ENCODE measurements at places on chromosomes 3 and 15.

- peak; percentile 94 for DNase-seq
These were observed at the start of gene MEX3B for GRCh38 chr15:82045892-82046665. TSS of gene MEX3B (minus strand) at chr15:82046018. CDS start at chr15:82045705, 313 bp downstream.

GRCh38 chr3:33315826-33316225 lies 38.6 kb downstream of the FBXL2 start:
- no peak for DNase-seq

- peak; percentile 74 for DNase-seq
These were observed 578 bp downstream of the LACTB start for GRCh38 chr15:63122002-63122875.

- no peak for DNase-seq
These were observed 136.8 kb downstream of the SNRPN start for GRCh38 chr15:25091421-25092158.

- no peak for DNase-seq
These were observed 12.9 kb downstream of the GPR87 start for GRCh38 chr3:151303751-151304150.

GRCh38 chr3:167918008-167918596 lies 177.6 kb downstream of the GOLIM4 start:
- DNase-seq, result no peak

DNA sequence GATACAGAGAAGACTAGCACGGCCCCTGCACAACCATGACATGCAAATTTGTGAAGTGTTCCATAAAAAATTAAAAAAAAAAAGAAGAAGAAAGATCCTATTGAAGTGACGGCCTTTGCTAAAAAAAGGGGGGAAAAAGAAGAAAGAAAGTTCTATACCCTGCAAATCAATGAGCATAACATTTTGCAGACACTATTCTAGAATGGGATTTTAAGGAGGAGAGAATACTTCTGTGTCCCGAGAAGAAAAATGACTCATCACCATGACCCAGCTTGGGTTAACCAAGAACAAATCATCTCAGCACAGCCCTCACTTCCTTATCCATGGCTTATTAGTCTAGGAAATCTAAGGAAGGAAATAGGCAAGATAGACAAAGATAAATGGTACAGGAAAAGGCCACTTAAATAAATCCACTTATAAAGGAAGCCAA lies 7.4 kb upstream of the SH3BP5 start:
- no peak for DNase-seq

DNA sequence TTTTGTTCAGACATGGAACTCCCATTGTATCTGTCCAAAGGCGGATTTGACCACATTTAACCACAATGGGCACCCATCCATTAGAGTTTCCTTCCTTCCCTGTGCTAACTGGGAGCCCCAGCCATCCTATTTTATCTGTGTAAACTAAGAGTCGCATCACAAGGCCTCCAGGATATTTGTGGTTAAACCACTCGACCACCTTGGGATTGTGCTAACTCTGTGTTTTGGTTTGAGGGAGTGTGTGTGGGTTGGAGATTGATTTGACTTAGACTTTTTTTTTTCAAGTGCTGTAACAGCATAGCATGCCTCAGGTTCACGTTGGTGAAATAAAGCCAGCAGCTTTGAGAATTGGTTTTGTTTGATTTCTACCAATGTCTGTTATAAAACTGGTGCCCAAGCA lies 100.4 kb upstream of the TP63 start:
- no peak for DNase-seq

GRCh38 chr15:74202452-74203401 lies at the start of gene STRA6:
TSS of gene STRA6 (minus strand) at chr15:74202787. CDS start at chr15:74202267, 520 bp downstream.
- DNase-seq, result no peak

GRCh38 chr15:49905221-49905620 lies 213.8 kb downstream of the ATP8B4 start:
- DNase-seq, result no peak

- no peak for DNase-seq
These were observed 818.2 kb upstream of the LMCD1 start for GRCh38 chr3:7683426-7683825.

DNA sequence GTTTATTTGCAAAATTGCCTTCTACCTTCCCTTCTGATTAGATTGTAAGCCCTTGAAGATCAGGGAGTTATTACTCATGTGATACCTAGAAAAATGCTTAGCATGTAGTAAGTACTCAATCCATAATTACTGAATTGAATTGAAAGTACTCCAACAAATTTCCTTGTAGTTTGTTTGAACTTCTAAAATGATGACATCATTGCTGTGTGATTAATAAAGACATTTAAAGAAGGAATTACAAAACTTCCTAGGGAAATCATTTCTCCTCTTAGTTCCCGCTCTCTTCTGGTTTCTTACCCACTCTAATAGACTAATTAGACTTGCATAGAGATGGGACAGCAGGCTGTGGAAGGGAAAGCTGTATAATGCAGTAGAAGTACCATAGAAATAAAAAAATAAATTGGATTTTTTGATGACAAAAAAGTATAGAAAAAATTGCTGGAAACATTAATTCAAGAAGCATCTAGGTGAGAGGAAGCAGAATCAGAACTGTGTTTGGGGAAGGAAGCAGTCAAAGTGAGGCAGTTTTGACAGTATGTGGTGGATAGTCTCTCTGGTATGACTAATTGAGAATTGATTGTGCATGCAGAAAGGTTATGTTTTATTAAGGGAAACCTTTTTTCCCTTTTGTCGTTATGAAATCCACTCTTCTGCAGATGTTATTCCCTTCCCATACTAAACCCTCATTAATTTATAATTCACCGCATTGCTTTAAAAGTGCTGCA lies 93.0 kb downstream of the ALCAM start:
- no peak for DNase-seq

DNA sequence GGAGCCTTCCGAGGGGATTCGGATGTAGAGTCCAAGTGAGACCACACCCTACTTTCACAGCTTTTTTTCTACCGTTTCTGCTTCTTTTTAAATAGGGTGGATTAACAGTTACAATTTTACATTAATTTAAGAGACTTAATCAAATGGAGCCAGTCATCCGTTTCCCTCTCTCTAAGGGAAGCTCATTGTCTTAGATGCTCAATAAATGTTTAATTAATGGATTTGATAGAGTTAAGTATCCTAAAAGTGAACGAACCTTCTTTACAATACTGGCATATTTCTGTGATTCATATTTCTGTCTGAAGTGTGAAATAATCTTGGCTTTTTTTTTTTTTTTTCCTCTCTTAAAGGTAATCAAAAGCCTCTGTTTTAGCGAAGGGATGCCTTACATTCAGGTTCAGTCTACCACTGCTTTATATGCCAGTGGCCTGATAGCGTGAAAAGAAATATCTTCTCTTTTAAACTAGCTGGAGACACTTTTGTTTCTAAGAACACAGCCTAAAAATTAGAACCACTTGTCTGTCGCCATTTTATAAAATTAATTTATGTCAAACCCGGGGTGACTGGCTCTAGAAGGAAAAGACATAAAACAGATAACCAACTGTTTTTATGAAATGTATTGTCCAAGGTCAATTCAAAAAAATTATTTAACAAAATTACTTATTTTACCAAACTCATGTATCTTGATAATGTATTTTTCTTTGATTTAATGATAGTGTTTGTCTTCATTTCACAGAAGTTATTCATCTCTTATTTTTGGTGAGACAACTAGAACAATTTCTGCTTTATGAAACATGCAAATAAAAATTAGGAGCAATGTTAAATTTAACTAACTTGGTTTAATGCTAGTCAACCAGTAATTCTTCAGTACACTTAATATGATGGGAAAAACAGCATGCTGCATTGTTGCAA lies 2.5 kb upstream of the CTNNB1 start:
- no peak for DNase-seq

- no peak for DNase-seq
These were observed 106.1 kb upstream of the HES1 start for GRCh38 chr3:194029846-194030245.

DNA sequence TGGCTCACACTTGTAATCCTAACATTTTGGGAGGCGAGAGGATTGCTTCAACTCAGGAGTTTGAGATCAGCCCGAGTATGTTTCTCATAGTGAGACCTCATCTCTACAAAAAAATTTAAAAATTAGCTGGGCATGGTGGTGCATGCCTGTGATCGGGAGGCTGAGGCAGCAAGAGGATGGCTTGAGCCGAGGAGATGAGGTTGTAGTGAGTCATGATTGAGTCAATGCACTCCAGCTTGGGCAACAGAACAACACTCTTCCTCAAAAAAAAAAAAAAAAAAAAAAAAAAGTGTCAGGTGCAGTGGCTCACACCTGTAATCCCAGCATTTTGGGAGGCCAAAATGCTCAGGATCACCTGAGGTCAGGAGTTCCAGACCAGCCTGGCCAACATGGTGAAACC lies 2.4 kb downstream of the RPL39L start:
- DNase-seq, result no peak

DNA sequence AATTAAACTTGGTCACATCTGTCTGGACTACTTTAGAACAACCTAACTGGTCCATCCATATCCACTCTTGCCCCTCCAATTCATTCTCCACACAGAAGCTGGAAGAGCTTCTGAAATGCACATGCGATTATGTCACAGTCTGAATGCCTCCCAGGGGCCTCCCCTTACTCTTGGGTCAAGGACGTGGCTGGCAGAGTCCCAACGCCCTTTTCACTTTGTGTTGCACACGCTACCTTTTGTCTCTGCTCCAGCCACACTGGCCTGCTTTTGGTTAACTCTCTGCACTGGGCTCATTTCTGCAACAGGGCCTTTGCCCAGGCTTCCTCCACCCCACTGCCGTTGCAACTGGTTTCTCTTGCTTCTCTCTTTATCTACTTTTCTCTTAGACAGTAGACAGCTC lies 245.2 kb downstream of the IL20RB start:
- no peak for DNase-seq

DNA sequence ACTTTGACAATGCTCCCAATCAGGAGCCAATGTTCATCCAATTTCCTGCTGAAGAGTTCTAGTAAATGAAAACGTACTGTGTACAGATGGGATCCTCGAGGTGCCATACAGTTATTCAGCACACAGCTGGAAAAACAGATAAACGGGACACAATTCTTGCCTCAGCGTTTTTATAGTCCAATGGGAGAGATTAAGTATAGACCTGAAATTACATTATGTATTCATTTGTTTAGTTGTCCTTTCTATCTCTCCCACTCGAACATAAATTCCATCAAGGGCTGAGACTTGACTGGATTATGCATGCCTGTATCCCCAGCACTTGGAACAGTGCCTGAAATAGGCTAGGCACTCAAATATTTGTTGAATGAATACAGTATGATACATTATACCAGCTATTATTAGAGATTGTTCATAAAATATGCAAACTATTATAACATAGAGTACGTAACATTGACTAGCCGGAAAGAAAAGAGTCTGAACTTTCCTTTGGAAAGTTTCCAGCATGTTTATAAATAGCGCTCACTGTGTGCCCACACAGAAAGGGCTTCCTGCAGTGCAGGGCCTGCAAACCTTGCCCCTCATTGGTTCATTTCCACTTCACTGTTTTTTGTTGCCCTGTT lies 27.4 kb upstream of the SNTN start:
- no peak for DNase-seq

DNA sequence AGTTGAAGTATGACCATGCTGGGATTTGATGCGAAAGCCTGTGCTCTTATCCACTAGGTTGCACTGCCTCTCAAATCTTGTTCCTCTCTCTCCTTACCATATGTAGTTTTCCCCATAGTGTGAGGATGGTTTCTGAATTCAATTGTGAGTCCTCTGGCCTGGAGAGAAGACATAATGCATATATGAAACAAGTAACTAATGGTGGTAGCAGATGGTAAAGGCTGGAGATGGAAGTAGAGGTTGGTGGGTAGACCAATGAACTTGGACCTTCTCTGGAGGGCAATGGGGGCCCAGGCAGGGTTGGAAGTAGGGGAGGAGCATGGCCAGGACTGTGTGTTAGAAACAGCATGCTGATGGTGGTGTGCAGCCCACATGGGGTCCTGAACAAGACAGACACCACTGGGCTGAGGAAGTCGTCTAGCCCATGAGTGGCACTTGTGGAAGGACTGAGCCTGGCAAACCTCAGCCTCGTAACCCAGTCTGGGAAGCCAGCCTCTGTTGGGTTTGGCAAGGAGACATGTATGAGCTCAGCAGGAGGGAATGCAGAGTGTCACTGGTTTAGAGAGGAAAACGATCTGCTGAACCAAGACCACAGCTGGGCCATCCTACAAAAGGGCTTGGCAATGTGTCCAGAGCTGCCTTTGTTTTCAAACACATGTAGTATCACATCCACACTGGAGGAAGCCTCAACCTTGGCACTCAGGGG lies 18.5 kb upstream of the LMCD1 start:
- DNase-seq, result peak; percentile 71

GRCh38 chr3:71372911-71373637 lies 210.5 kb downstream of the FOXP1 start:
- no peak for DNase-seq

DNA sequence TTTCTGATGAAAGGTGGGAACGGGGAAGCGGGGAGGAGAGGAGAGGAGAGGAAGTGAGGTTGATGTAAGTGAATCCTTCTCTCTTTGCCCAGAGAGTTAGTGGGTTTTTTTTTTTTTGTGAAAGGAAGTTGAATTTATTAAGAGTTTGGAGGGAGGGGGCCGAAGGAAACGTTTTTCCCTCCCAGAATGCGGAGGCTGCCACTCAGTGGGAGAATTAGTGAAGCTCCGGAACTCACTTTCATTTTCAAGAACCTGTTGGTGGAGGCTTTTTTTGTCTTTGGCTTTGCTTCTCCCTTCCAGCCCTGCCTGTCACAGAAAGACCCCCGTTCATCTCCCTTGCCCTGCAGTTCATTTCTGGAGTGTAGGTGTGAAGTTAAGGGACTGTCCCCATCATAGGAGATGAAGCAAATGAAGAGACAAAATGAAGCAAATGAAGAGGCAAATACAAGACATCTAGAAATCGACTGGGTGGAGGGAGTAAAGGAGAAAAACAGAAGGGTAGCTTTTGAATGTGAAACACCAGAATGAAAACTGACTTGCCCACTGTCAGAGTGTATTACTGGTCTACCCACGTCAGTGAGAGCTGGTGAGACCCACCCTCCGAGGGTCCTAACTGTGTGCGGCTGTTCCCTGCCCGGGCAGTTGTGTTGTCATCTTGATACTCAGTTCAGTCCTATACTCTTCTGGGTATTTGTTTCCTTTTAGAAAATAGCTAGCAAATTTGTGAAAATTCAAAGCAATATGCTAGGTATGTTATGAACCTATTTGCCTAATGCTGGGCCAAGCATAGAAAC lies 91.5 kb downstream of the ITPR1 start:
- no peak for DNase-seq
